C1 segment of cervical spinal cord (tissue), 14 donors: ENCODE measurements at places on chromosomes 6 and 20.
A peak's percentile ranks its signal among the peaks of the same experiment; 100 is the strongest.

- DNase-seq = no peak
These were observed 61.0 kb downstream of the UST start for GRCh38 chr6:148807784-148808183.

DNA sequence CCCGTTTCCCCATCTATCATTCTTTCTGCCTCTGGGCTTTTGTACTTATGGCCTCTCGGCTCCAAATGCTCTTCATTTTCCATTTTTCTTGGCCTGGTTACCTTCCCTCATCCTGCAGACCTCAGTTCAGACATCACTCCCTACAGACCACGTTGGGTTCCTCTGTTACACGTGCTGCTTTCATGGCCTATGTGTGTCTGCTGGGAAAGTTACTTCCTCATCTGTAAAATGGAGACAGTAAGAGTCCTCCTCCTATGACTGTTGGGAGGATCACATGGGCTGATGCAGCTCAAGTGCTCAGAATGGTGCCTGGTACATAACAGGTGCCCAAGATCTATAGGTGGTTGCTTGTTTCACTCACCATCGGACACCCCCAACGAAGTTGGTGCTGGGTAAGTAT, 13.5 kb downstream of the KCNK17 start:
- DNase-seq = no peak

- DNase-seq = no peak
These were observed 52.7 kb downstream of the STX11 start for GRCh38 chr6:144202879-144203468.

- no peak for DNase-seq
These were observed 127.7 kb downstream of the ALDH8A1 start for GRCh38 chr6:134821928-134822864.

DNA sequence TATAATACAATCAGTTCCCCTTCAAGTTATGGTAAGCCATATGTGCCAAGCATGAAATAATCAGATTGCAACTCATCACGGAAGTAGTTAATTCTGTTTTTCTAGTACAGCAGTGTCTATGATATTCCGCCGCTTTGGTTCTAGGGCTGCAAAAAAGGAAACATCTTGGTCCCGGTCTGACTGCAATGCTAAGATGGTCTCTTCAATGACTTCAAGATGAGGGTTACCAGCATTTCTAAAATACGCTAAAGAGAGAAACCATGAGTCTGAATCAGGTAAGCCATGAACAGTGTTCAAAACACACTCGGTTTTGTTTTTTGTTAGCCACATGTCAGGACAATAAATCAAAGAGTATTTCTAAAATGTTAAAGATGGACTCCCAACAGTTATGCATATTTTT, 3.2 kb upstream of the ANKRD60 start:
- no peak for DNase-seq

- no peak for DNase-seq
These were observed 35.3 kb downstream of the CD24 start for GRCh38 chr6:106939208-106939607.

GRCh38 chr20:17636523-17637412, 45.3 kb downstream of the RRBP1 start:
- peak; percentile 84 for DNase-seq

- no peak for DNase-seq
These were observed 155.5 kb downstream of the ANKRD60 start for GRCh38 chr20:58072695-58073671.

DNA sequence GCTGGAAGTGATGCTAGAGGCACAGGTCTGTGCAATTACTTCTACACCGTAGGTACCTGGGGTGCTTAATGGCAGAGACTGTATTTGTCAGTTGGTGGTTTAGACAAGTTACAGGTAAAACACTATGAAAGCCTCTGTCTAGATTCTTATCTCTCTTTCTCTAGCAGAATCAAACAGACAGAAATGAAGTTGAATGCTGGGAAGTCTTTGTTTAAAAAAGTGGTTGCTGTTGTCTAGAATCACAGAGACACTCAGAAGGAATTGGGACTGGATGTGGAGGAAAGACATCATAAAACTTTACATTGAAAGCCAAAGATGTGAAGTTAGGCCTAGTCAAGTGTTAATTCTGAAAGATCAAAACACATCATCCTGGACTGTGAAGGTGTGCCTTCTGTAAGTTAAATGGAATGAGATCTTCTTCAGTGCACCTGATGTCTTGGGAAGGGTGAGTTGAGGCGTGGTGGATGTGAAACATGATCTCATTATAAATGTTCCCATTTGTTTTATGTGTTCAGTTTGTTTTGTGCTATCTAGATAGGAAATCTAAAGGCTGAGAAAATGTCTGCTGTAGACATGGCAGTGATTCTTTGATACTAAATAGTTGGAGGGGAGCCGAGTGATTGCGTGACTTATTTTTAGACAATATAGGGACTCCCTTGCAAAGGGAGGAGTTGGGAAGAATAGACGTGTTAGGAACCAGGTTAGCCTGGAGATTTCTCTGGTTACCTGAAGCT, 290.2 kb downstream of the SOX4 start:
- DNase-seq = no peak

- DNase-seq = no peak
These were observed 1.2 kb downstream of the GGT7 start for GRCh38 chr20:34871320-34871926.

- DNase-seq = no peak
These were observed 277.7 kb downstream of the ADGB start for GRCh38 chr6:146876271-146877151.

GRCh38 chr6:108452711-108453195, 108.0 kb upstream of the FOXO3 start:
- no peak for DNase-seq

DNA sequence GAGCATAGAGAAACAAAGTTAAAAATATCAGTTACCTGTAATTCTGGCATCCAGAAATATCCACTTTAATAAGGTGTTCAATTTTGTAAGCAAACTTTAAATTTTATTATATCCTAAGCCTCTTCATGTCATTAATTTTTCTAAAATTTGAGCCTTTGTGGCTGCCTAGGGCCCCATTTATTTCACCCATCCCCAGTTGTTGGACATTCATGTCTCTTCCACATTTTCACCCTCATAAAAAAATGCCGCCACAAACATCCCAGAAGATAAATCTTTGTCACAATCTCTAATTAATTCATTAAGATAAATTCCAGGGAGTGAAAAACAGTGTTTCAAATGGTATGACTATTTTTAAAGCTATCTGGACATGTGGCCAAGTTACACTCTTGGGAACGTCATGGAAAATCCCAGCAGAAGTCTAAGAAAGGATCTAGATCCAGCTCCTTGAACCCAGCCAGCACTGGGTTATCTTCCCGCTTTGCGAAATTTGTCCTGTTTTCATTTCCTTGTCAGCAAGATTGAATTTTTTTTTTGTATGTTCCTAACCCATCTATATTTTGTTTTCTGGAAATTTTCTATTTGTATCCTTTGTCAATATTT, 97.2 kb downstream of the TMEM242 start:
- DNase-seq = no peak

DNA sequence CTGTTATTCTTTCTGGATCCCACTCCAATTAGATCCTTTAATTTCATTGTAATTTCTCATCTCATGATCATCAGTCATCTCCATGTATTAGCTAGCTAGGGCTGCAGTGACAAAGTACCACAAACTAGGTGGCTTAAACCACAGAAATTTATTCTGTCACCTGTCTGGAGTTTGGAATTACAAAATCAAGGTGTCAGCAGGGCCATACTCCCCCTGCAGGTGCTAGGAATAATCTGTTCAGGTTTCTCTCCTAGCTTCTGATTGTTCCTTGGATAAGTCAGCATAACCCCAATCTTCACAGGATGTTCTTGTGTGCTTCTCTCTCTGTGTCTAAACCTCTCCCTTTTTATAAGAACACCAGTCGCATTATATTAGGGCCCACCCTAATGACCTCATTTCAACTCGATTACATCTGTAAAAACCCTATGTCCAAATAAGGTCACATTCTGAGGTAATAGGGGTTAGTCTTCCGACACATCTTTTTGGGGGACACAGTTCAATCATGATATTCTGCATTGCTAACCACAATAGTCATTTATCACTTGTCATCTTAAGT, 40.5 kb downstream of the BEND6 start:
- no peak for DNase-seq

- DNase-seq = no peak
These were observed 28.4 kb upstream of the NFATC2 start for GRCh38 chr20:51570739-51571459.

- DNase-seq = no peak
These were observed 20.3 kb downstream of the PGK2 start for GRCh38 chr6:49766762-49767161.

GRCh38 chr20:15546525-15547023, 1026.7 kb downstream of the KIF16B start:
- no peak for DNase-seq

DNA sequence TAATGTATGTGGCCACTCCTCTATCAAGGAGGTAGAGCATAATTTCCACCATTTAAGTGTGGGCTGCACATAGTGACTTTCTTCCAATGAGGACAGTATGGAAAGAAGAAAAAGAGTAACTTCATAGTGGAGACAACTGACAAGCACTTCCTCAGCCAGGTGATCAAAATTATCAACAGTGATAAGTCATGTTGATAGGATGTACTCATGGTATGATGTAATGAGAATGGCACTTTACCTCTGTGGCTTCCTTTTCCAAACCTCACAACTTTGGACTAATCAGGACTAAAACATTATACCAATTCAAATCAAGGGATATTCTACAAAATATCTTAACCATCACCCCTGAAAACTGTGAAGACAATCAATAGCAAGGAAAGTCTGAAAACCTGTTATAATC, 302.3 kb upstream of the CITED2 start:
- no peak for DNase-seq

DNA sequence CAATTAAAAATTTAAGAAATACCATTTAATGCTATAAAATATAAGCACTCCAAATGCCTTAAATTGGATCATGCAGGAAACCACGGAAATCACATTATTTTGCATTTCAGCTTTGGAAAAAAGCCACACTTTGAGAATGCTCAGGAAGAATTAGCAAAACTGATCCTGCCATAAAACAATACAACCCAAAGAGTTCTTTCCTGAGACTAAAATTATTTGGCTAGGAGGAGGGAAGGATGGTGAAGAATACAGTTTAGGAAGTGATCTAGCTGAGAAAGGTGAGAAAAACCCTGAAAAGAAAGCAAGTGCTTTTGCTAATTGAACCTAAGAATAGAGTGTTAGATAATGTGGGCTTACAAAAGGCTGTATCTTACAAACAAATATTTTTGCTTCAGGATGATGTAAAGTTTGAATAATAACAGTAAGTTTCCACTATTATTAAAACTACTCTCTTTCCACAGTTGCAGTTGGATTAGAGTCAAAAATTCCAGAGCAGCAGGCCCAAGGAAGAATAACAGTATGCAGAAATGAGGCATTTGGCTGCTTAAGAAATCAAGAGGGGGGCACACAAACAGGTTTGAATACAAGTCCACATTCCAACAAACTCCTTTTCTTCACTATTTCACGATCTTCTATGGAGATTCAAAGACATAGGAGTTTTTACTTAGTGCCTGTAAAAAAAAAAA, 565.4 kb downstream of the RFPL4B start:
- DNase-seq = no peak
